ENCODE measurements at places on chromosomes 16 and 17. TPM values are rescaled to one million over a fixed set of nuclear protein-coding genes. Genes with fewer than 3 reads are reported as not detected.

The CTNS gene
- 49.4 TPM for total RNA-seq

The MT1A gene
- total RNA-seq: not detected

The EARS2 gene
- 44.8 TPM for total RNA-seq

The TTYH2 gene
- total RNA-seq: 1.8 TPM

The NPIPB13 gene
- total RNA-seq: 0.55 TPM

The MEIOC gene
- total RNA-seq: 5.6 TPM

GRCh38 chr16:6636457-6636856 lies 696.2 kb upstream of the RBFOX1 start:
- DNase-seq: no peak

DNA sequence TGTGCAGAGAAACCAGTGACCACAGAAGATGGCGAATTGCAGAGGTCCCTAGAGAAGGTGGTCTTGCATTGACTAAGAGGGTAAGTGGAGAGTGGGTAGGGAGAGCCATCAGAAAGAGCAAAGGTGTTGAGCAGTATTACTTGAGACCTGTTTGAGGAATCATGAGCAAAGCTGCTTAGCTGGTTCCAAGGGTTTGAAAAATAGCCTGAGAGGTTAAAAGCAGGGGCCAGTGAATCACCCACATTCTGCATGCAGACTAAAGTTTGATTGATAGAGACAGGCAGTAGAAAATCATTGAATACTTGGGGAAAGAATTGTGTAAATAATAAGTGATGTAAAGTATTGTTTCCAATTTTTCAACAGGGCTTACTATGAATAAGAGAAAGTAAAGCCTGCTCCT lies 34.0 kb upstream of the KCNJ16 start:
- no peak for DNase-seq

- DNase-seq: no peak
These were observed 1.9 kb upstream of the MYCBPAP start for GRCh38 chr17:50506298-50506697.

DNA sequence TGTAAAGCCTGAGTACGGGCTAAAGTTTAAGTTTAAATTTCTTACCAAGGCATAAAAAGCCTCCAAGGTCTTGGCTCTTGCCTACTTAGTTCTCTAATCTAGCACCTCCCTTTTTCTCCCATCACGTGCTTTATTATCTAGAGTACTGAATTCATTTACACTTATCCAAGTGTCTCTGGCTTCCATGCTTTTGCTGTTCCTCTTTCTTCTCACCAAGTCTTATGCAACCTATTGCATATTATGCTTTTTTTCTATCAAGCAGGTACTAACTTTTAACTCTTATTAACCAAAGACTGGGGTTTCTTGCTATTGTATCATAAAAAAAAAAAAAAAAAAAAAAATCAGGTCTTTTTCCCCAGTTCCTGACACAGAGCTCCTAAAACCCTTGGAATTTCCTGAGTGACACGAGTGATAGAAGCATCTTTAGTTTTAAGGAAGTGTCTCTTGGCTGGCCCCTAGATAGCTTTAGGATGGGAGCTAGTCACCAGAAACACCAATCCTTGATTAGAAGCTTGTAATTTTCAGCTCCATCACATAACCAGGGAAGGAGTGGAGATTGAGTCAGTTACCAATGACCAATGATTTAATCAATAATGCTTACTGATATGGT lies 44.9 kb downstream of the SSH2 start:
- no peak for DNase-seq

- DNase-seq: no peak
These were observed 19.6 kb downstream of the COG7 start for GRCh38 chr16:23433261-23433920.

DNA sequence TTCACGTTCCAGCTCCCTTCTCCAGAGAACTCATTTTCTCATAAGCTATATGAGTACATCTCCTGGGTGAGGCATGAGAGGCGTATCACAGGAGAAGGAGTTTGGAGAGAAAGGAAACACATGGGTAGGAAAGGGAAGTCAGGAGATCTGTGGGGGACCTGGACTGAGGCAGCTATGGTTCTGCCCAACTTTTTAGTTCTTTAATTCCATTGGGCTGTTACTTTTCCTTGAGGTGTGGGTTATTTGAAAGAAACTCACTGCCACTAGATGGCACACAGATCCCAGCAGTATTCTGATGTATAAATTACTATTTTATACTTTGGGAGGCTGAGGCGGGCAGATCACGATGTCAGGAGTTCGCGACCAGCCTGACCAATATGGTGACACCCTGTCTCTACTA lies 63.6 kb downstream of the NUP93 start:
- no peak for DNase-seq

DNA sequence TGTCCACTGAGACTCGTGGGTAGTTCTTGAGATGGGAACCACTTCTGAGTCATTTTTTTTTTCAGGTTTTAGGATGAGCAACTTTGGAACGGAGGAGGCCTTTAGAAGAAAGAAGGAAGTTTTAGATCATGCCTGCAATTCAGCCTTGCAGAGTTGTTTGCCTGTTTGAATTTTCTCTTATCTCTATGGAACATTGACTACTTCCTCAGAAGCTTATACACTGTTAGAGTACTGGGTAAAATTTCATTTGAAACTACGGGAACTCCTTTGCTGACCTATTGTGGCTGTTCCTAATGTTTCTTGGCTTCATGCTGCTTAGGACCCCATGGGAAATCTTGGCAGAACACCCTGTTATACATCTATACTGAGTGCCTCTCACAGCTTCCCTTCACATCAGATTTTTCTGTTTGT lies 70.8 kb downstream of the MAP2K6 start:
- no peak for DNase-seq

DNA sequence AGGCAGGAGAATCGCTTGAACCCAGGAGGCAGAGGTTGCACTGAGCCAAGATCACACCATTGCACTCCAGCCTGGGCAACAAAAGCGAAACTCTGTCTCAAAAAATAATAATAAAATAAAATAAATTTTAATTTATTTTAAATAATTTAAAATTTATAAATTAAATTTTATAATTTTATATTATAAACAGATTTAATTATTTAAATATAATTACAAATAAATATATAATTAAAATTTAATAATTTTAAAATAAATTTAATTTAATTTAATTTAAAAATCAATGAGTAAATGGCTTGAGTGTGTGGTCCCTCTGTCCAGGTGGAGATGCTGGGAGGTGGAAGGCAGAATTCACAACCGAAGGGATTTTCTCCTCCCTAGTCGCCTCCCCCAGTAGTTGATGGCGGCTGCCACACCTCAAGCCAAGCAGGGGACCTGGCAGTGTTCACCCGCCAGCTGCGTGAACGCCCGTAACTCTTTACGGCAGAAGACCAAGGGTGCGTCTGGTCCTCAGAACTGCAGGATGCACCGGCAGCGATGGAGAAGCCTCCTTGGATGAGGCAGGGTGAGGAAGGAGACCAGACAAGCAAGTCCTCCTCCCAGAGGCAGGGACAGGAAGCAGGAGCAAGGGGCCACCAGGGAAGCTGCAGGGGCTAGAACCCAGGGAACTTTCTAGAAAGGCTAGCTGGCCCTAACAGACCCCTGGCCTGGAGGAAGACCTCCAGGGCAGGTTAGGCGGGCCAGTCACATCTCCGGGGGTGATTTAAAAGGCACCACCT lies 22.9 kb upstream of the KRT17 start:
- no peak for DNase-seq

GRCh38 chr17:7857713-7858521 lies at the start of gene CYB5D1:
Gene CYB5D1 (plus strand): TSS chr17:7858003. CDS start chr17:7858135, 132 bp downstream.
- DNase-seq: peak; percentile 64

DNA sequence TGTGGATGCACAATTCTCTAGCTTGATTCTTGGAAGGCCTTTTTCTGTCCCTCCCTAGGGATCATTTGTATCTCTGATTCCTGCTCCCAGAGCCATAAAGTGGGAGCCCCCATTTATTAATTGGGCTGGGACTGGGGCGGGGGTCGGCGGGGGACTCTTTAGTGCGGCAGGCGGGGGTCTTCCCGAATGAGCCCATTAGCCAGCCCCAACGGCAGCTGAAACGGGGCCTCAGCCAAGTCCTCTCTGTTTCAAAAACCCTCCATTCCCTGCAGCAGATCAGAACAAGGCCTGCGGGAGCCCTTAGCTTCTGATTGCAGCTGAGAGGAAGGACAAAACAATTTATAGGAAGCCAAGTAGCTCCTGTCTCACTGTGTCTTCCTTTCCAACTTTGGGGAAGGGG lies 67.1 kb downstream of the NEUROD2 start:
- DNase-seq: no peak

DNA sequence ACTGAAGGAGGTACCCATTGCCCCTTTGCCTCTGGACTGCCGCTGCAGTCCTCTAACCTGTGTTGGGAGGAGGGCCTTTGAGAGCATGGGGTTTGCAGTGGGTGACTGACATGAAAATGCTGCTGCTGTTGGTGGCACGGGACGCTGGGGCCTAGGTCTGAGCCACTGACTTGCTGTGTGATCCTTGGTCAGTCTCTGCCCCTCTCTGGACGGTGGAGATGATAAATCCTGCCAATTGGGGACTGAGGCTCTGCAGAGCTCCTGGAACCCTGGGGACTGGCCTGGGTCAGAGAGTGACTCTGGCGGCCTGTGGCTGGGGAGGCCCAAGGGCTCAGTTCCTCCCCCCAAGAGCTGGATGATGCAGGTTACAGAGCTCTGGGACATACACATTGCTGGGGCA lies 6.1 kb upstream of the PYDC1 start:
- DNase-seq: no peak

GRCh38 chr16:58040496-58040846 lies 14.9 kb downstream of the MMP15 start:
- no peak for DNase-seq

DNA sequence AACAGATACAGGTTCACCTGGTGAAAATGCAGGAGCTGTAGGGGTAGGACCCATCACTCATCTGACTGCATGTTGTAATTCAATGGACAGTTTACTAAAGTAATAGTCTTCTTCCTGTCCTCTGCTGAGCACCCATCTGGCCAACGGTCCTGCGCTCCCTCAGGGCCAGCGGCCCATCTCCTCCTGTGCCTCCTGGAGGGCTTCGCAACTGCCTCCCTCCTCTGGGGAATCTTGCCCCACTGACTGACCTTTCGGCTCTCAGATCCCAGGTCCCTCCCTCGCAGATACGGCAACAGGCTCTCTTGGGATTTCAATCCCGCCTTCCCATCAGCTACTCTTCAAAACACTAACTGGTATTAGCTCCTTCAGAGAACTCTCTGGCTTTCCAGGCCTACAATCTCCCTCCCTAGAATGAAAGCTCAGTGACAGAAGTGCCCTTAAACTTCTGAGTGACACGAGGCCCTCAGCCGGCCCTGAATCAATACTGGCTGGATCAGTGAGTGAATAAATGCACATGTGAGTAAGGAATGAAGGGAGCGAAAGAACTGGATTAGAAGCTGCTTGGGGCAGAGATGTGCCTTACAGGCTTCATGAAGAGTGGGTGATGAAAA lies 1.3 kb downstream of the PEMT start:
- no peak for DNase-seq

- DNase-seq: no peak
These were observed 79.9 kb downstream of the GPRC5B start for GRCh38 chr16:19804538-19805323.

DNA sequence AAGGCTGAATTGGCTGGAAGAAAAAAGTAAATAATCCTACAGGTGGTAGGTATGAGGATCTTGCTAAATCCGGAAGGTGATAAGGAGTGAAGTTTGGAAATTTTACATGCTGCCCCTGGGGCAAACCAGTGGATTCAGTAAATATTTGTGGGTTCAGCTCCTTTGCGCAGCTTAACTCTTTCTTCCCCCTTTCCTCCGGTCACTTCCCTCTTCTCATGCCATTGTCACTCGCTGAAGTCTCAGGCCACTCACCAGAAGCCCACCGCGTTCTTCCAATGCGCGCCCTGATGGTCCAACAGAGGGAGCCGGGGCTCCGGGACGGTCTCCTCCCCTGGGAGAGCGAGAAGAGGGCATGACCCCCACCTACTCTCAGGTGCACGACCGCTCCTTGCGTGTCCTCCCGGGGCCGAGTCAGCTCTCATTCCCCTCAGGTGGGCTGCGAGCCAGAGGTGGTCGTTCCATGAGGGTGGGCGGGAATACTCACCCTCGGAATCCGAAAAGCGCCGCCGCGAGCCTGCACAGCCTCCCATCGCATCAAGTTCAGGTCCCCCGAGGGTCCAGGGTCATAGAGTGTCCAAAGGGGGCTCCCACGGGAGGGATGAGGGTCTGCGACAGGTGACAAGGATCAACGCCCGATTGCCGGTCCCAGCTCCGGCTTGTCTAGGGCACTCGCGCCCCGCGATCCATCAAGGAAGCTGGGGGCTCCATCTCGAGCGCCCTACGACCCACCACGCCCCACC lies 474 bp downstream of the CLN3 start:
- no peak for DNase-seq

DNA sequence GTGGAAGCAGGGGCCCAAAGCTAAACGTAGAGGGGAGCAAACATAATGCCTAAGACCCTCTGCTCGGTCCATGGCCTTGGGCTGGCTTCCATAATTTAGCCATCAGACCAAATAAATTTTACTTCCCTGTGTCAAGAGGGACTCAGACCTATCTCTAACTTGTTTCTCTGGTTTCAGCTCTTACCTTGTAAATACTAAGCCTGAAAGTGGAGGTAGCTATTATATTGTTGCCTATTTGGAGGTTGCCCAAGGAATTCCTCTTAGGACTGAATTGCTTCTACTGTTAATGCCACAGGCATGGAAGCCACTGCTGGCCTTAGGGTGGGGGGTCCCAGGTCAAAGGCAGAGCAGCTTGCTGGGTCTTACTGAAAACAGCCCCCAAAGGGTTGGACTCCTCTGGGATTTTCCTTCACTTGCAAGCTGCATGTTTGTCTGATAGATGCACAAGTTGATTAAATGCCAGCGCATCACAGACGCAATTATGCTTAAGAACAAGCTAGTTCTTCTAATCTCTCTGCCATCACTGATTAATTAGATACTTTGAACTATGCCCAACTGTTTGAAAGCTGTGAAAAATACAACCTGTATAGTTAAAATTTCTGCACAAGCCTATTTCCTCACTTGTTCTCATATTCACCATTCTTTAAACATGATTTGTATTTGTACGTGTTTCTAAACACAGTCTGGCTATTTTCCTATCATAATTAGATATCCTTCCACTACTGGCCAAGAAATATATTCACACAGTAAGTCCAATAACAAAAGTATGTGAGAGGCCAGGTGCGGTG lies 67.9 kb upstream of the HAS3 start:
- no peak for DNase-seq

- no peak for DNase-seq
These were observed 26.8 kb upstream of the CAPN15 start for GRCh38 chr16:500709-501108.
